ENCODE measurements at places on chromosomes 16 and 17.

DNA sequence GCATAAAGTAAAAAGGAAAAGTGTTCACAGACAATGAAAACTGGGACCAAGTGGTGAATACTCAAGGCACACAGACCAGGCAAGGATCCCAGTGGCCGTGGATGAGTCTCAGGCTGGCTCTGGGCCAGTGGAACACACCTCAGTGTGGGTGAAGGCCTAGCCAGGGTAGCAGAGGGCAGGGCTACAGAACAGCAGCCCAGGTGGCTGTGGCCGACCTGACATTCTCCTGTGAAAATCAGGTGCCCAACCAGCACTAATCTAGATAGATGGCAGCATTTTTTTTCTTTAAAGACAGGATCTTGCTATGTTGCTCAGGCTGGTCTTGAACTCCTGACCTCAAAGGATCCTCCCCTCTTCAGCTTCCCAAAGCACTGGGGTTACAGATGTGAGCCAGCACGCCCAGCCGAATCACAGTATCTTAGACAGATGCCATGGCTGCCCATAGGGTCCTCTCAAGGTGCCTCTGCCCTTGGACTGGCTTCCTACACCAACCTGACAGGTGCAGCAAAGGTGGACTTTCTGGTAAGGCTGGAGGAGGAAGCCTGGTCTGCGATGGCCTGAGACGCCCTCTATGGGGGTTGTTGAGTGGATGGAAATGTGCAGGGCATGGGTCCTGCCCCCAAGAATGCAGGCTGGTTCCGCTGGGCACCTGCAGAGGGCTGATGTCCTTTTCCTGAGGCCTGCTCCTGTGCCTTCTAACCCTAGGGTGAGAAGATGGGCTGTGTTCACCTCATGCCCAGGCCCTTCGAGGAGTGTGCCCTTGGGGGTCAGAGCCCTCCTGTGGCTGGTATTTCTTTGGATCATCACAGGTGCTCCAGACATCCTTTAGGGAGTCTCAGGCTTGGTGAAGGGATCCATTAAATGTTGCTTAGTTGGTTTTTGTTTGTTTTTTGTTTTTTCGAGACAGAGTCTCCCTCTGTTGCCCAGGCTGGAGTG, 3.8 kb upstream of the P4HB start:
- DNase-seq = no peak

DNA sequence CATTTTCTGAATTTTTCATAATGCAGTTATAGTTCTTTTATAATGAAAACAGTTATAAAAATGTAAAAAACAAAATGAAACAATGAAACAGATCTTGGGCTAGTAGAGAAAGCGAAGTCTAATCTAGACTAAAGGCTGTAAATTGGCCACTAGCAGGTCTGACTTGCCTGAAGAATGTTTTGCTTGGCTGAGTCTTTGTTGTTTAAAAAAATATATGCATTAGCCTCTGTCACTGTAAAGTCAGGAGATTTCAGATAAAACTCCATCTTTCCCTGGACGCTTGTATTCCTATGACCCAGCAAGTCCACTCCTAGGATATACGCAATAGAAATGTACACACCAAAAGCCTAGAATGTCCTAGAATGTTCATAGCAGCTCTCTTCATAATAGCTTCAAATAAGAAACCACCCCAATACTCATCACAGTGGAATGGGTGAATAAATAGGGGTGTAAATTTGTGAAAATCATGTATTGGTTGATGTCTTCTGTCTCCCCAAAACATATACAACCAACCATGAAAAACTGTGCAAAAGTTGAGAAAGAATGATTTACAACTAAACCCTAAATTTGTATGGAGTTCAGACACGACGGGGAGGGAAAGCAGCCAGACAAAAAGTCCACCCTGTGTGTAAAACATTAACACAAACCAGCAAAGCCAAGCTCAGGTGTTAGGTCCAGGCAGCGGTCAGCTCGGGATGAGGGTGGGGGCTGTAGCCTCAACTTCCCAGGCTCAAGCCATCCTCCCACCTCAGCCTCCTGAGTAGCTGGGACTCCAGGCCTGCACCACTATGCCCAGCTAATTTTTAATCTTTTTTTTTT, 37.7 kb upstream of the MEAK7 start:
- DNase-seq = no peak

DNA sequence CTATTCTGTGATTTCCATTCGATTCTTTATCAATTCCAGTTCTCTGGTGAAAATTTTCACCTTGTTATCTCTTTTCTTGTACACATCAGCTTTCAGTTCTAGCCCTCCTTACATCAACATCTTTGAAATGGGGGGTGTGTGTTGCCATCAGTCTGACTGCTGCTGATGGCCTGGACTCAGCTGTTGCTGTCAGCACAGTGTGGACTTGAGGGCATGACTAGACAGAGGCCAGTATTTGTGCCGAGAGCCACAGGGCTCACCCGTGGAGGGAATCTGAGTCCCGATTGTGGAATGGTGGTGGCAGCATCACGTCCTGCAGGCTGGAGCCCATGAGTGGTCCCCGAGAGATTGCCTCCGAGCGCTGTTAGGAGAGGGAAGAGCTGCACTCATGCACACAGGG, 114.2 kb downstream of the RPTOR start:
- no peak for DNase-seq

GRCh38 chr17:72262766-72263165, 141.9 kb downstream of the SOX9 start:
- DNase-seq = no peak

DNA sequence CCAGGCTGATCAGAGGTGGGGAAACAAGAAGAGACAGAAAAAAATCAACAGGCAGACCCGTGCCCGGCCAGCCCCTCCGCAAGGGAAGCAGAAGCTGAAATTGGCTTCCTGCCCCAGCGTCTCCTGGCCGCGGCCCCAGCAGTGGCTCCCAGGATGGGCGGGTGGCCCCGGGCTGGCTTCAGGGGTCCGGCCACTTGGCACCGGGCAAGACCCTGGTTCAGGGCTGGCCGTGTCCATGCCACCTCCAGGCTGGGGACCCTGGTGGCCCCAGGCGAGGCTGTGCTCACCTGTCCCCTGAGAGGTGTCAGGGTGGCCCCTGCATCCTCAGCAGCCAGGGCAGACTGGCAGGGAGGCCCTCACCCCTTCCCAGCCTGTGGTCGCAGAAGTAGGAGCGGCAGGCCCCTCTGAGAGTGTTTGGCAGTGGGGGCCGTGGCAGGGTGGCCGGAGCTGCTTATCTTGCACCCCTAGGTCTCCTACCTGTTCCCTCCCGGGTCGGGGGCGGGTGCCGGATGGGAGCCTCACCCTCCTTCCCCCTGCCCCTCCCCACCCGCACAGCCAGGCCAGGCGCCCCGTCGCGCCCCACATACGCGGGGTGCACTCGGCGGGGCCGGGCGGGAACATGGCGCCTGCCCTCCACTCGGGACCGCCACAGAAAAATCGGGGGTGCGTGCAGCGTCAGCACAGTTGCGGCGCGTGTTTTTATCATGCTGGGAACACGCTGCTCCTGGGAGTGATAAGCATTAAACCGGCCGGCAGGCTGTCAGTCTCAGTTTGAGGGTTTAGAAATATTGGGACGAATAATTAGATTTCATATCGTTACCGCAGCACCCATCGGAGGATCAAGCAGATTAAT, 46.7 kb upstream of the ZC3H18 start:
- no peak for DNase-seq

DNA sequence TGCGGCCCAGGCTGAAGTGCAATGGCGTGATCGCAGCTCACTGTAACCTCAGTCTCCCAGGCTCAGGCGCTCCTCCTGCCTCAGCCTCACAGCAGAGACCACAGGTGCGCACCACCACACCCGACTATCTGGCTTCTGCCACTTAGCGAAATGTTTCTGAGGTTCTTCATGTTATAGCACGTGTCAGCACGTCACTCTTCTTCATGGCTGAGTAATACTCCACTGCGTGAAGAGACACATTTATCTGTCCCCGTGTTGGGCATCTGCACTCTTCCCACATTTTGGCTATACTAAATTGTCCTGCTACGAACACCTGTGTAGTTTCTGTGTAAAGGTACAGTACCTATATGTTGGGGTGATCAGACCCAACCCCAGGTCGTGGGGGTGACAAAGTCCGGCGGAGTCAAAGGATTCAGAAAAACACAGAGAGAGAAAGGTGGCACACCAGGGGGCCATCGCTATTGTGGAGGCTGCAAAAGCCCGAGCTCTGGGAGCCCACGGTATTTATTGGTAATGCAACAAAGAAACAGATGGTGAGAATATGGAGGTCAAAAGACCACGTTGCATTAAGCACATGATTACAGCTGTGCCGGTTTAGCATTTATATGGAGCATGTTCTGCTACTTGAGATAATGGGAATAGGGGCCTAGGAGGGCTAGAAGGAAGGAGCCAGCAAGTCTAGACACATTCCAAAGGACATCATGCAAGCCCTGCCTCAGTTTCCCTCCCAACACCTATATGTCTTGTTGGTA, 851 bp upstream of the DPEP1 start:
- DNase-seq = no peak

DNA sequence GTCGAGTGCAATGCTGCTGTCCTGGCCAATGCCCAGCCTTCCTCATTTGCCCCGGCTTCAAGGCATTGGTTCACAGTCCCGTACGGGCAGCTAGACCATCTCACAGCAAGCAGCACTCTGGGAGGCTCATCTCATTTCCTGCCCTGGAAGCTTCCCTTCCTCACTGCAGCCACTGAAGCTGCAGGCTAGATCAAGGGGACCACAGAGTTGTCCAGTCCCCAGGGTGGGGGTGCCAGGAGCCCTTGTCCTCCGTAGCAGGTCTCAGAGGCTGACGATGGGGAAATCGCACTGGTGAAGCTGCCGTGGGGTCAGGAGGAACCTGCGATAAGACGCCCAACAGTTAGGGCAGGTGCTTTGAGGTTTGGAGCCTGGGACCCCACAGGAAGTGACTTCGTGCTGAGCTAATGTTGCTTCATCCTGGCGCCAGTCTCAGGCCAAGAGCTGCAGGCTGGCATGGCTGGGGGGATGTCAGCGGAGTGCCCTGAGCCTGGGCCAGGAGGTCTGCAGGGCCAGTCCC, at the start of gene SPNS3:
SPNS3 (plus strand) TSS at position 426 of the 517 bp plus-strand sequence; CDS start at position 454, 28 bp downstream.
- peak; percentile 7 for DNase-seq

DNA sequence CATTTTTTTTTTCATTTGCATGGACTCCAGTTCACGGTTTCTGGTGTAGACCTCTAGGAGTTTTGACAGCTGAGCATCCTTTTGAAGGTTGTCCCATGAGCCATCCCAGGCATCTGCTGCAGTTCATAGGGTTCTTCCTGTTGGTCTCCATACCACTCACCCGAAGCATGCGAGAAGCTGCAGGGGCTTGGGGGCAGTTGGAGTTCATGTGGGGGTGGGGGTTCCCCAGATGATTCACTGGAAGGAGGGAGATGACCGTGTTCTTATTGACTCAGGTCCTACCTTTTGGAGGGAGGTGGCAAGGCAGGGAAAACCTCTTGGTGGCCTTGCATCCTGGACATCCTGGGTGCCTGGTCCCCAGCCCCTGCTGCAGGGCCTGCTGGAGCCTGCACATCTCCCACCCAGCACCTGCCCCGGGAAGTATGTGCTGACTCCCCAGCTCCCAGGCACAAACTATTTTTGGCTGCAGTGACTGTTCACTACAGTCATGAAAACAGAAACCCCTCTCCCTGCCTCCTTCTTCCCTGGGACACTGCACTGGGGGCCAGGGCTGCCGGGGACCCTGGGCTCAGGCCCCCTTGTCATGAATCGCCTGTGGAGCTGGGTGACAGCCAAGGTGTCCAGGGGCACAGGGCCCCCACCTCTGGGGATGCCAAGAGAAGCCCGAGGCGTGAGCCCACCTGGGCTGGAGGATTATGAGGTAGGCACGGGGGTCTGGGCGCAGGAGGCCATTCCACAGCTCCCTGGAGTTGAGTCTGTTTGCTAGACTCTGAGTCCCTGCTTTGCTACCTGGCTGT, 64.9 kb upstream of the LGALS9 start:
- DNase-seq = no peak

GRCh38 chr17:17491546-17491988, 4.6 kb downstream of the RASD1 start:
- no peak for DNase-seq

DNA sequence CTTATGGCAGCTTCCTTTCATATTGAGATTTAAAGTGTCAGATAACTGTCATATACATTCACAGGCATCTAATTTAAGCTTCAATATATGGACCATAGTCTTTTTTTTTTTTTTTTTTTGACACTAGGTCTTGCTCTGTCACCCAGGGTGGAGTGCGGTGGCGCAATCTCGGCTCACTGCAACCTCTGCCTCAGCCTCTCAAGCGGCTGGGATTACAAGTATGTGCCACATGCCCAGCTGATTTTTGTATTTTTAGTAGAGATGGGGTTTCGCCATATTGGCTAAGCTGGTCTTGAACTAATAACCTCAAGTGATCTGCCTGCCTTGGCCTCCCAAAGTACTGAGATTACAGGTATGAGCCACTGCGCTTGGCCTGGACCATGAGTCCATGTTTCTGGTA, 13.6 kb downstream of the CEP95 start:
- no peak for DNase-seq

All from stimulated activated CD4-positive, alpha-beta T cell treated with anti-CD3 and anti-CD28 coated beads, TNF-alpha, amount 100 ng/mL, for 1 hour (primary cell).